ENCODE measurements at places on chromosomes 5 and 9. TPM values are rescaled to one million over a fixed set of nuclear protein-coding genes. Genes with fewer than 3 reads are reported as not detected.

GRCh38 chr5:143543358-143544255 is 140.1 kb upstream of the NR3C1 start:
- ATAC-seq: no peak

DNA sequence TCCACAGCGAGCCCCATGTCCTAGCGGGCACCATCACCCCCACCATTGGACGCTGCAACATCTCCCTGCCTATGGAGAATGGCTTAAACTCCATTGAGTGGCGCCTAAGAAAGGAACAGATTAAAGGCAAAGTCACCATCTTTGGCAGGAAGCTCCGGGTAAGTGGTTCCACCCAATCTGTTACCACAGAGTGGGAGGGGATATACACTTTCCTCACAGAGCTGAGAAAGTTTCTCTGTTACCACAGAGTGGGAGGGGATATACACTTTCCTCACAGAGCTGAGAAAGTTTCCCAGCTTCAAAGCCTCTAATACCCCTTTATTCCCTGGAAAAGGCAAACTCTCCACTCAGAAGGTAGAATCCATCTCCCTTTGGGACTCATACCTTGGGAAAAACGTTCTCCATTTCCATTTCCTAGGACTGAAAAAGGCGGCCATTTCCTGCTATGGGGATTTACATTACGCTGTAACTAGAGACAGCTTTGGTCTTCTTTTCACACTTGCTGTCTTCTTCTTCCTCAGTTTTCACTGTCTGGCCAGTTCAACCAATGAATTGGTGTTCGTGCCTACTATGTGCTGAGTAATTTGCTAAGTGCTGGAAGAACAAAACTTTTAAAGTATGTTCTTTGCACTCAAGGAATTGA is 63.4 kb upstream of the WWC1 start:
- peak; percentile 92 for ATAC-seq

The PGM5 gene
- not detected for total RNA-seq

GRCh38 chr9:78348848-78349247 is 51.9 kb downstream of the PSAT1 start:
- ATAC-seq: no peak

- no peak for ATAC-seq
Measured at GRCh38 chr5:162052676-162053075, 14.9 kb upstream of the GABRG2 start.

- no peak for ATAC-seq
Measured at GRCh38 chr5:172887692-172888091, 53.6 kb downstream of the ERGIC1 start.

The SLCO4C1 gene
- total RNA-seq: 0.08 TPM

GRCh38 chr5:141822144-141822543 is 56.1 kb downstream of the PCDH1 start:
- ATAC-seq: no peak

The SHC3 gene
- not detected for total RNA-seq

GRCh38 chr9:127519301-127520166 is 68.2 kb downstream of the LRSAM1 start:
- ATAC-seq: peak; percentile 97

The FAM78A gene
- total RNA-seq: 50.2 TPM

GRCh38 chr5:71932655-71933338 is 174.5 kb upstream of the MAP1B start:
- ATAC-seq: no peak

The SPINK4 gene
- total RNA-seq: not detected

DNA sequence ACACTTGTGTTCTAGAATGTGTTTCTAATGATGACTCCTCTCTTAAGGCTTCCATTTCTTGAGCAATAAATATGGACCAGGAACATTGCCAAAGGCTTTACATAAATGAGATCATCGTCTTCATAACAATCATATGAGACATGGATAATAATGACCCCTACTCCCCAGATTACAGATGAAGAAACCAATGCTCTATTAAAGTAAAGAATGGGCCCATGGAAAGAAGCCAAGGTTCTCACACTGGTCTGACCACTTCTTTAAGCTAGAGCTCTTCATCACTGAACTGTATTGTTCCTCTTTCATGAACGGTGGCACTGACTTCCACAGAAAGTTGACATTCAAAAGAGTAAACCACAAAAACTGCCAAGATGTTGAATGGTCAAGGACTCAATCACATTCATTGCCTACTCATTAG is 65.3 kb downstream of the MARCHF3 start:
- ATAC-seq: no peak

GRCh38 chr5:893137-893506 is 438 bp downstream of the TRIP13 start:
- ATAC-seq: peak; percentile 13

The DOCK2 gene
- 229 TPM for total RNA-seq

- no peak for ATAC-seq
Measured at GRCh38 chr5:139549162-139549894, 11.8 kb upstream of the UBE2D2 start.

- ATAC-seq: no peak
Measured at GRCh38 chr9:114153761-114154599, 1.4 kb upstream of the COL27A1 start.

DNA sequence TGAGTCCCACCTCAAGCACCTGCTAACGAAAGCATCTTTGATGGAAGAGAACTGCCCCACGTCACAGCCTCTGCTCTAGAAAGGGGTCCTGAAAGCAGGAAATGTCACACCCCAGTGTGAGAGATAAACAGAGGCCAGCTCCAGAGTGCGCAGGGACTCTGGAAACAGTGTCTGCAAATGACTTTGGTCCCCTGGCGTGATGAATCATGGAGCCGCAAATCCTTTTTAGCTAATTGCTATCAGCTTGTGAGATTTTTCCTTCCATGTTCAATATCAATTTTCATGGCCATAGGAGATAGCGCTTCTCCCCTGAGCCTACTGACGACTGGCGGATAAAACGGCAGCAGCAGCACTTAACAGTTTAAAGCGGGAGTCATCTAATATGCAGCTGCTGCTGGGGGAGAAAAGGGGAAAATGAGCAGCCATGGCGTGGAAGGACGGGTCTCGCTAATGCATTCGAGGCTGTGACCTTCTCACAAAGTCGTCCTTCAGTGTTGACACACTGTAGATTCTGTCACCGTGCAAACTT is 209.6 kb upstream of the IRX1 start:
- no peak for ATAC-seq

The CDH9 gene
- total RNA-seq: not detected

The TNC gene
- not detected for total RNA-seq

The NPDC1 gene
- 66.3 TPM for total RNA-seq

GRCh38 chr5:83251849-83252248 is 174.5 kb downstream of the XRCC4 start:
- ATAC-seq: no peak

The MEIKIN gene
- not detected for total RNA-seq

DNA sequence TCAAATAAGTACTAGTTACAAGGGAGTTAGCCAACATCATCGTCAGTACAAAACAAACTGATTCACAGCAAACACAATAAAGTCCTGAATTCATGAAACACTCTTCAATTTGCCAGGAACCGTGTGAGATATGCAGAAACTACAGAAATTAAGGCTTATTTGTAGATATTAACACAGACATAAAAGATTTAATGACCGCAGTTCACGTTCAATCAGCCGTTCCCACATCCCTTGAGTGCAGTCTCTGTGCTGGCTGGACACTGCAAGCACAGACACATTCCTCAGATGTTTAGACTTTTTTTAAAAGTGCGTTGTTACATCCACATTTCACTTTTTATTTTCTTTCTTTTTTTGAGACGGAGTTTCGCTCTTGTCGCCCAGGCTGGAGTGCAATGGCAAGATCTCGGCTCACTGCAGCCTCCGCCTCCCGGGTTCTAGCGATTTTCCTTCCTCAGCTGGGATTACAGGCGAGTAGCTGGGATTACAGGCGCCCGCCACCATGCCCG is 566 bp upstream of the CEP78 start:
- ATAC-seq: no peak

The IRX1 gene
- not detected for total RNA-seq

- no peak for ATAC-seq
Measured at GRCh38 chr5:137097203-137097602, 401.9 kb downstream of the SPOCK1 start.

- no peak for ATAC-seq
Measured at GRCh38 chr9:95574866-95575553, 58.2 kb upstream of the PTCH1 start.

GRCh38 chr9:89619019-89619418 is 14.2 kb downstream of the GADD45G start:
- ATAC-seq: peak; percentile 57

DNA sequence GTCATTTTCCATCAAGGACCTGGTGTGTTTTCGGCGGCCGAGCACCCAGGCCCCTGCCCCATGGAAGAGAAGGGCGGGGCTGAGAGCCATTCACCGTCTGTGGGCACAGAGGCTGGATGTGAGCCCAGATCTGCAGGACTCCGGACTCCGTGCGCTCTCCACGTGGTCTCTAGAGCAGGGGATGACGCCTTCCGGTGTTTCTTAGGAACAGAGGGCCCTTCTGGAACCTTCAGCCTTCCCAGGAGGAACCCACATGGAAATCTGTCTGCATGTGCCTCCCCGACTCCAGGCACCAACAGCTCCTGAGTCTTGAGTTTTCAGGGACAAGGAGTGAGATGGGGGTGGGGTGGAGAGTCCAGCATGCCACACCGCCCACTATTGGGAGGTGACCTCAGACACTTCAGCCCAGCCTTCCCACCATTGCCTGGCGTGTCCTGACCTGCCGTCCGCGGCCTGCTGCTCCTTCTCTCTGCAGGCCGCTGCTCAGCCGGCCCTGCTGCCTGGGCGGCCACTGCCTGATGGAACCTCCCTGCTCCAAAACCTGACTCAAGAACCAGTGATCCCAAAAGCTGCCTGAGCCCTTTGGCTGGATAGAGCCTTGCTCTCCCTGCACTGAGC is 2.4 kb upstream of the RXRA start:
- no peak for ATAC-seq

- ATAC-seq: no peak
Measured at GRCh38 chr5:109573766-109574165, 116.0 kb upstream of the MAN2A1 start.

GRCh38 chr5:34511063-34511462 is 145.1 kb upstream of the RAI14 start:
- ATAC-seq: no peak

DNA sequence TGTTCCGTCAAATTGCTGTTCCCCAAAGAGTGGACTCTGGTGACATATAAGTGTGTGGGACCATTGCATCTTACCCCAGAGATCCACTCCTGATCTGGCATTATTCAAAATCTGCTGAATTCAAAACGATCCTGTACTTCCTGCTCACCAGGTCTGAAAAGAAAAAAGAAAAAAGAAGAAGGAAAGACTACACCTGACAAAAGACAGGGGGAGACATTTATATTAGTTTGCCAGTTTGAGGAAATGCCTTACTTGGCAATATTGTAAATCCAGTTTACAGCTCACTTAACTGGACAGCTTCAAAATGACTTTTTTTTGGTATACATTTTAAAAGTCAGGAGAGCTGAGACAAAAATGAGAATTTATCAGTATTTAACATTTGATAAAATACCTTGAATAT is 15.0 kb upstream of the GRHPR start:
- no peak for ATAC-seq

The ZNF169 gene
- 6.6 TPM for total RNA-seq

- no peak for ATAC-seq
Measured at GRCh38 chr5:167463939-167464338, 827.5 kb upstream of the WWC1 start.

The ERBIN gene
- 40.0 TPM for total RNA-seq

DNA sequence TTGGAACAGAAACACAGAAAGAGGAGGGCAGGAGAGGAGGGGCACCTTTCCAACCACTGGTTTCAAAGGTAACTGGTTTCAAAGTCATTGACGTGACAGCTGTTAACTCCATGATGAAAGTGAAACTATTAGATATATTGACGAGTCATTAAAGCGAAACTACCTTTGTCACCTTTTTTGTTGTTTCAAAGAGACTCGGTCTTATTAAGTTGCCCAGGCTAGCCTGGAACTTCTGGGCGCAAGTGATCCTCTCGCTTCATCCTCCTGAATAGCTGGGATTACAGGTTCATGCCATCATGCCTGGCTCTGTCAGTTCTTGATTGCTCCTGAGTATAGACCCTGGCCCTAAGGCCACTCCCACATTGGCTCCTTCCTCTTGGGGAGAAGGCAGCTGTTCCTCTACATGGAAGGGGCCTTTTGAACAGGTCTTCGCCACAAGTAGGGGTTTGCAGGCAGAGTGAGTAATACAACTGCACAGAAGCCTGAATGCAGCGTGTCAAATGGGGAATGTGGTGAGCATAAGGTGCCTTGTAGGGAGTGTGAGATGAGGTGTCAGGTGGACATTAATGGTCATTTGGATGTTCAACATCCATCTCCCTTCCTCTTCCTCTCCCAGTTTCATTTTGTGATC is 3.4 kb upstream of the F12 start:
- ATAC-seq: peak; percentile 91

DNA sequence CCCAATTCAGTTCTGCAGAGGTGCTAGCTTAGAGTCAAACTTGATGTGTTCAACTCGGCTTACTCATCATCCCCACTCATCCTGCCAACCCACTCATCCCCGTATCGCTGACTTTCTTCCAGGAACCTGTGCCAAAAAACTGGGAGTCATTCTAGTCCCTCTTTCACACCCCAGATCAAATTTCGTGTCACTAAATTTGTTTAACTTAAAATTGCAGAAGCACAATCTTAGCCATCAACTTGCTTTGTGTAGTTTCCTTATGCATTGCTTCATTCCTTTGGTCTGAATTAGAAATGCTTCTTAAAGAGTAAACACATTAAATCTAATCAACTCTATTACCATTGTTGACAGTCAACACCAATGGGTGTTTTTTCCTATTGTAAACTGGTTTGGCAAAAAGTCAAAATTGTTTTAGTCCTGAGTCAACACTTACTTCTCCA is 162.4 kb downstream of the TTC39B start:
- ATAC-seq: no peak

DNA sequence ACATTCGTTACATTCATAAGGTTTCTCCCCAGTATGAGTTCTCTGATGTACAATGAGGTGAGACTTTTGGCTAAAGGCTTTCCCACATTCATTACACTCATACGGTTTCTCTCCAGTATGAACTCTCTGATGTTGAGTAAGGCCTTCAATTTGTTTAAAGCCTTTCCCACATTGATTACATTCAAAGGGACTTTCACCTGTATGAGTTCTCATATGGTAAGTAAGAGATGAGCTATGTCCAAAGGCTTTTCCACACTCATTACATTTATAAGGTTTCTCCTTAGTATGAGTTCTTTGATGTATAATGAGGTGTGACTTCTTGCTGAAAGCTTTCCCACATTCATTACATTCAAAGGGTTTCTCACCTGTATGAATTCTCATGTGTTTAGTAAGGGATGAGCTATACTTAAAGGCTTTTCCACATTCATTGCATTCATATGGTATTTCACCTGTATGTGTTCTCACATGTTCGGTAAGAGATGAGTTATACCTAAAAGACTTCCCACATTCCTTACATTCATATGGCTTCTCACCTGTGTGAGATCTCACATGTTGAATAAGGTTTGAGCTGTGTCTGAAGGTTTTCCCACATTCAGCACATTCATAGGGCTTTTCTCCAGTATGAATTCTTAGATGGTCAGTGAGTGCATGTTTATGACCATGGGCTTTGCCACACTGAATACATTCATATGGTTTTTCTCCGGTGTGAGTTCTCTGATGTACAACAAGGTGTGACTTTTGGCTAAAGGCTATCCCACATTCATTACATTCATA is 13.5 kb downstream of the ZFP37 start:
- no peak for ATAC-seq

All from activated T-helper 17 cell treated with anti-CD3 and anti-CD28 coated beads, Interleukin-2, amount 50 U/mL, for 72 hours (primary cell).